ENCODE measurements at places on chromosomes 13 and 19. TPM values are rescaled to one million over a fixed set of nuclear protein-coding genes. Genes with fewer than 3 reads are reported as not detected.

Gene SIGLEC11
- total RNA-seq, result 4.4 TPM

Gene ECSIT
- total RNA-seq, result 49.6 TPM

Gene NKPD1
- total RNA-seq, result 14.0 TPM

Gene SWSAP1
- 1.5 TPM for total RNA-seq

Gene HTR2A
- total RNA-seq, result 2.2 TPM

Gene POSTN
- total RNA-seq, result 60.9 TPM

Gene TYROBP
- total RNA-seq, result 68.5 TPM

Gene ZNF835
- total RNA-seq, result 1.7 TPM

Gene FUT1
- 6.4 TPM for total RNA-seq

Gene ZNF568
- total RNA-seq, result 4.4 TPM

GRCh38 chr13:70043685-70044084 is 63.9 kb upstream of the ATXN8OS start:
- no peaks in the 10 kb centered on the region for H3K4me1 ChIP-seq
- no peak for DNase-seq
- H3K4me3 ChIP-seq, result no peak overlapping the region
- no peaks in the 10 kb centered on the region for H3K27me3 ChIP-seq
- no peak overlapping the region for H3K27ac ChIP-seq

- H3K4me1 ChIP-seq, result peaks cover 36% of the 10 kb centered on the region
- no peaks in the 10 kb centered on the region for H3K36me3 ChIP-seq
- H3K4me3 ChIP-seq, result peak overlapping the region; percentile 78
- no peak for DNase-seq
Measured at GRCh38 chr19:6736917-6737283, 480 bp downstream of the GPR108 start.

DNA sequence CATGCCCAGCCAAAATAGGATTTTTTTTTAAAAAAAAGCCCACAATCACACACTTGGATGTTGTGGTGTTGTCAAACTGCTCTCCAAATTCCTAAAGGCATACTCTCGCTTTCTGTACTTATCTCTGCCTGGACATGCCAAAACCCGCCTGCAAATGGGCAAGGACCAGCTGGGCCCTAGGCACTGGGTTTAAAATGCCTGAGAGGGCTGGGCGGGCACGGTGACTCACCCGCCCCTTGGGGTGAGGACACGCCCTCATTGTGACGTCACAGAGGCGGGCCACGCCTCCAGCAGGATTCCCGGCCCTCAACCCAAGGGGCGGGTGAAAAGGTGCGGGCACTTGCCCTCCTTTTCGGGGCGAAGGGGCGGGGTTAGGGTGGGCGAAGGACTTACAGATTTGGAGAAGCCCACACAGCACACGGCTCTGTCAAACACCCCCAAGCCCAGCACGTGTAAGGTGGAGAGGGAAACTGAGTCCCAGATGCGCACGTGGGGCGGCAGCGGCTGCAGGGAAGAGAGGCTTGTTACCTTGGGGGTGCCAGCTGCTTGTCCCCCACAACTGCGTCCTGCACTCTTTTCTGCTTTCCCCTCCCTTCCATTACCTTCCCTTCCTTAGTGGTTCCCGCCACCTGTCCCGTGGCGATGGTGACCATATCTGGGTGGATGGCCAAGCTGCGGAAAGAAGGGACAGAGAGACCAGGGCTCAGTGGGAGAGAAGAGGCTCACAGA is 6.6 kb downstream of the EML2 start:
- H3K27ac ChIP-seq, result peak overlapping the region; percentile 57
- H3K36me3 ChIP-seq, result peaks cover 15% of the 10 kb centered on the region
- H3K27me3 ChIP-seq, result no peaks in the 10 kb centered on the region
- H3K4me3 ChIP-seq, result no peak overlapping the region

- H3K4me1 ChIP-seq, result no peaks in the 10 kb centered on the region
- no peak overlapping the region for H3K4me3 ChIP-seq
- no peak for DNase-seq
- H3K27ac ChIP-seq, result no peak overlapping the region
- H3K36me3 ChIP-seq, result no peaks in the 10 kb centered on the region
Measured at GRCh38 chr13:107421028-107421427, 794.3 kb downstream of the LIG4 start.

DNA sequence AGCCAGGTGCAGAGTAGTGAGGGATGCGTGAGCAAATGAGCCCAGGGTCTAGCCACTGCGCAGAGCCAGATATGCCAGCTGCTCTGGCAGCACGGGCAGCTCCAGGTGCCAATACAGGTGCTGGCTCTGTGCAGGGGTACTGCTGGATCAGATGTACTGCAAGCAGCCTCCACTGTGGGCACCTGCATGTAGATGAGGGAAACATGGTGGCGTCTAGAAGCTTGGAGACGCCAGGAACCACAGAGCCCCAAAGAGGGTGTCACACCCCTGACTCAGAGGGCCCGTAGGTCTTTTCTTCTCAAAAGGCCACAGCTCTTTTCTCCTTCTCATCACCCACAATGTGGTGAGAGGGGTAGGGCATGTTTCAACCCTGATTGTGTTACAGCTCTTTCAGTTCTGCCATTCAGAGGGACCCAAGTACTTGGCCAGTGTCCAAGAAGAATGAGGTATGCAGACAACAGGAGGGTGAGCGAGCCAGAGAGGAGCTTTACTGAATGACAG is 244.4 kb upstream of the SLITRK1 start:
- no peak for DNase-seq
- H3K4me1 ChIP-seq, result no peaks in the 10 kb centered on the region
- no peaks in the 10 kb centered on the region for H3K36me3 ChIP-seq
- H3K4me3 ChIP-seq, result no peak overlapping the region

DNA sequence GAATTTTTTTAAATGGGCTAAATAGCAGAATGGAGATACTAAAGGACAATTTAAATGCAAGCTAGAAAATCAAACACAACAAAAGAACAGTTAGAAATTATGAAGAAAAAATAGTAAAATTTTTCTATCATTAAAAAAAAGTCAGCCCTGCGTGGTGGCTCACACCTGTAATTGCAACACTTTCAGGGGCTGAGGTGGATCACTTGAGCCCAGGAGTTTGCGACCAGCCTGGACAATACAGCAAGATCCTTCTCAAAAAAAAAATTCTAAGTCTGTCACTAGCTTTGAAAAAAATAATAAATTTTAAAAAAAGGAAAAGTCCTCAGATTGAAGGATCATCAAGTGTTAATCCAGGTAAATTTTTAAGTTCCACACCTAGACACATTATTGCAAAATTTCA is 7.7 kb downstream of the TUBGCP3 start:
- no peaks in the 10 kb centered on the region for H3K27me3 ChIP-seq
- no peak overlapping the region for H3K27ac ChIP-seq
- no peaks in the 10 kb centered on the region for H3K36me3 ChIP-seq

- DNase-seq, result no peak
- no peak overlapping the region for H3K4me3 ChIP-seq
- peak overlapping the region; percentile 42 for H3K27ac ChIP-seq
- H3K27me3 ChIP-seq, result no peaks in the 10 kb centered on the region
- H3K4me1 ChIP-seq, result peaks cover 41% of the 10 kb centered on the region
- H3K36me3 ChIP-seq, result no peaks in the 10 kb centered on the region
Measured at GRCh38 chr13:114115191-114115671, 17.2 kb downstream of the RASA3 start.

DNA sequence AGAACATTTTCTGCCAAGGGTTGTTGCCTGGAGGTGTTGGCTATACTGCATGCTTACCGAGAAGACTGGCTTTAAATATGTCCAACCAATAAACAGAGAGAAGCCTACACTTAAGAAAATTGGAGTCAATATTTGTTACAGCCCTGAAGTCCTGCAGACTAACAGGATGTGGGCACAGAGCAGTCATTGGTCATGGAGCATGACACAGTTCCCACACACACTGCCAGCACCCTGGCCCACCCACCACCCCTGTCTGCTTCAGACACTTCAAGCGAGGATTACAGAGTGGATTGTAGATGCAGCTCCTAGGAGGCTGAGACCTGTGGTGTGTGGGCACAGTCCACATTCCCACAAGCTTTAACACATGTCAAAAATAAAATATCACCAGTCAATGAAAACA is 21.0 kb upstream of the SERP2 start:
- no peaks in the 10 kb centered on the region for H3K27me3 ChIP-seq
- no peak for DNase-seq
- H3K36me3 ChIP-seq, result no peaks in the 10 kb centered on the region
- no peak overlapping the region for H3K27ac ChIP-seq
- no peak overlapping the region for H3K4me3 ChIP-seq

GRCh38 chr13:36831291-36831690 is 12.3 kb downstream of the RFXAP start:
- no peaks in the 10 kb centered on the region for H3K27me3 ChIP-seq
- no peak for DNase-seq
- H3K4me1 ChIP-seq, result no peaks in the 10 kb centered on the region
- H3K27ac ChIP-seq, result no peak overlapping the region
- H3K4me3 ChIP-seq, result no peak overlapping the region

DNA sequence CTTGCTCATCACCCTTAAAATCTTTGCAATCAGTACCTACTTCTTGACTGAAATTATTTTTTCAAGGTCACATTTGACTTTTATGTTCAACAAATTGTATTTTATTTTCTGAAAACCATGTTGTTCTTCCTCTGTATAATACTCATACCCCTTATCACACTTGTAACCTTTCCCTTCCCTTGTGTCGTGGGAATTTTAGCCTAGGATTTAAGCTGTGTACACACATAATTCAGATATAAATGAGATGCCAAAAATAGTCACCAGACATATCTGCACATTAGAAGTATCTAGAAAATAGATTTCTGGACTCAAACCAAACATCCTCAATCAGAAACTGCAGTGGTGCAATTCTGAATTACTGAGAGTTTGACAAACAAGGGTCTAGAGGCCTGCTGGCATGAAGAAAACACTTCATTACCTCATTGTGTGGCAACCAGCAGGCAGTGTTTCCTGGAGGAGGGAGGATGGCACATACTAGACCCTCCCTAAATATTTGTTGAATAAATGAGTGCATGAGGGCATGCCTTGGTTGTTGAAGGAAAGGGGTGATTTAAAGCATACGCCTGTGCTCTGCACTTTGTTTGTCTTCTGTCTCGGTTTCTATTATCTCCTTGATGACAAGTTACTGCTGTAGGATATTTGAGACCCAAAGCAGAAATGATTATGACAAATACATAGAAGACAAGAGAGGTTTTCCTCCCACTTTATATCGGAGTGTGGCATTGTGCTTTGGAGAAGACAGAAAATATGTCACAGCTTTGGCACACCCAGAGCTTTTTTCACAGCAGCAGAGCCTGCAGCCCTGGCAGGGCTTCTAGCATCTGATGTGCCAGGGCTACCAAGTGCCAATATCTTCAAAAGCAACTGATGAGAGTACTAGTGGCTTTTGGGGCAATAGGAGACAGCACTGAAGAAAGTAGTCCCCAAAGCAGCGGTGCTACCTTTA is 881.1 kb downstream of the PCDH9 start:
- no peaks in the 10 kb centered on the region for H3K27me3 ChIP-seq
- H3K27ac ChIP-seq, result no peak overlapping the region
- no peak for DNase-seq
- H3K36me3 ChIP-seq, result no peaks in the 10 kb centered on the region

DNA sequence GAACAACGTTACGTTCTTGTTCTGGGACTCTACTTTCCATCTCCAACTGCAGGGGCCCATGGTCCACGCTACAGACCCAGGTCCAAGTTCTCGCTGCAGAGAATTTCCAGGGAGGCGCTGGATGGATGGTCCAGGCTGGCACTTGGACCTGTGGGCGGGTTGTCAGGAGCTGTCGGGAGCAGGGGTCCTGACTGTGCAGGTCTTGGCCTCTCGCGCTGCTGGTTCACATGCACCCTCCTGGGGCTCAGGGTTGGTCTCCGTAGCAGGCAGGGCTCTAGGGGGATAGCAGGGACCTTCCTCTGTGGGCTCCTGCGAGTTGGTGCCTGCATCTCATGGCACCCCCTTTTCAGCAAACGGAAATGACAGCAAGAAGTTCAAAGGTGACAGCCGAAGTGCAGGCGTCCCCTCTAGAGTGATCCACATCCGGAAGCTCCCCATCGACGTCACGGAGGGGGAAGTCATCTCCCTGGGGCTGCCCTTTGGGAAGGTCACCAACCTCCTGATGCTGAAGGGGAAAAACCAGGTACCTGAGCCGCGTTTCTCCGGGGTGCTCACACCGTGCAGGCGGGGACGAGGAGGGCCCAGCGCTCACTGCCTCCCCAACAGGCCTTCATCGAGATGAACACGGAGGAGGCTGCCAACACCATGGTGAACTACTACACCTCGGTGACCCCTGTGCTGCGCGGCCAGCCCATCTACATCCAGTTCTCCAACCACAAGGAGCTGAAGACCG is 6.6 kb downstream of the PTBP1 start:
- H3K36me3 ChIP-seq, result peaks cover 57% of the 10 kb centered on the region
- no peaks in the 10 kb centered on the region for H3K27me3 ChIP-seq
- no peak overlapping the region for H3K27ac ChIP-seq
- DNase-seq, result no peak
- H3K4me3 ChIP-seq, result no peak overlapping the region

DNA sequence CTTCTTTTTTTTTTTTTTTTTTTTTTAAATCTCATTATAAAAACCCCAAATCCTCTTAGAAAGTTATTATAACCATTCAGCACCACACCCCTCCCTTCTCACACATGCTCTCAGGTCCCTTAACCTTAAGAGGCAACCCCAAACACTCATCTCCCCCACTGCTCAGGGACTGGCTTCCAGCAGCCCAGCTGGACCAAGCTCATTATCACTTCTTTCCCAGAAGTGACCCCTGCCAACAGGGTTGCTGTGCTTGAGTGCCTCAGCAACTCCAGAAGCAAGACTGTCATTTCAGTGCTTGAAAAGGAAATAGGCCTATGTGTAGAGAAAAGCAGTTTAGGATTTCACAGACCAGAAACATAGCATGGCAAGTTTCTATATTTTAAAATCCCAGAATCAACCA is 84.3 kb downstream of the SLAIN1 start:
- no peak overlapping the region for H3K27ac ChIP-seq
- H3K36me3 ChIP-seq, result no peaks in the 10 kb centered on the region
- no peaks in the 10 kb centered on the region for H3K27me3 ChIP-seq
- DNase-seq, result no peak
- H3K4me3 ChIP-seq, result no peak overlapping the region

GRCh38 chr19:3950871-3951861 is 18.3 kb downstream of the NMRK2 start:
- H3K4me1 ChIP-seq, result peaks cover 14% of the 10 kb centered on the region
- DNase-seq, result no peak
- H3K27me3 ChIP-seq, result no peaks in the 10 kb centered on the region
- no peak overlapping the region for H3K4me3 ChIP-seq
- H3K27ac ChIP-seq, result peak overlapping the region; percentile 9
- no peaks in the 10 kb centered on the region for H3K36me3 ChIP-seq

GRCh38 chr19:40394816-40395210 is 4.8 kb upstream of the HIPK4 start:
- H3K36me3 ChIP-seq, result no peaks in the 10 kb centered on the region
- no peak for DNase-seq
- H3K27me3 ChIP-seq, result no peaks in the 10 kb centered on the region

GRCh38 chr13:110713981-110714796 is 689 bp downstream of the ING1 start:
- H3K4me3 ChIP-seq, result peak overlapping the region; percentile 62
- no peaks in the 10 kb centered on the region for H3K27me3 ChIP-seq
- H3K4me1 ChIP-seq, result peaks cover 35% of the 10 kb centered on the region
- peak overlapping the region; percentile 100 for H3K27ac ChIP-seq
- no peaks in the 10 kb centered on the region for H3K36me3 ChIP-seq

All from vagina (tissue), 2 donors.